ENCODE measurements at places on chromosomes 7 and 10. TPM values are rescaled to one million over a fixed set of nuclear protein-coding genes. Genes with fewer than 3 reads are reported as not detected.

DNA sequence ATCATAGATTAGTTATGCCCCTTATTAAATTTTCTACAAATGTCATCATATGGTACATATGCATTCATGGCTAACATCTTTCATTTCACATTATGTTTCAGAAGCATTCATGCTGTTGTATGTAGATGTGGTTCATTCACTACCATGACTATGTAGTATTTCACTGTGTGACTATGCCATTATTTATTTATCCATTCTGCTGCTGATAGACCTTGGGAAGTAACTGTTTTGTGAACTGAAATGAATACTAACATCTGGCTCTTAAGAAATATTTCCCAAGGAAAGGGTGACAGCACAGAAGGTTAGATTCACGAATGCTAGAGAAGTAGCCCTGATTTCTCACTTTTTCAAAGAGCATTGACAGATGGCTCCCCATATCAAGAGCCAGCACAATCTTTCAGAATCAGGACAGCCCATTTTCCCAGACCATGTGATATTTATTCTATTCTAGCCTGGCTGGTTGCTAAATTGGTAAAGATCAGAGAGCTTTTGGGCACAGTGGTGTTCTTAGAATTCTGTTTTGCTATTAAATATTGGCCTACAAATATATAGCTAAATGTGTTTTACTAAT is 157.4 kb downstream of the DYNC1I1 start:
- DNase-seq, result no peak

DNA sequence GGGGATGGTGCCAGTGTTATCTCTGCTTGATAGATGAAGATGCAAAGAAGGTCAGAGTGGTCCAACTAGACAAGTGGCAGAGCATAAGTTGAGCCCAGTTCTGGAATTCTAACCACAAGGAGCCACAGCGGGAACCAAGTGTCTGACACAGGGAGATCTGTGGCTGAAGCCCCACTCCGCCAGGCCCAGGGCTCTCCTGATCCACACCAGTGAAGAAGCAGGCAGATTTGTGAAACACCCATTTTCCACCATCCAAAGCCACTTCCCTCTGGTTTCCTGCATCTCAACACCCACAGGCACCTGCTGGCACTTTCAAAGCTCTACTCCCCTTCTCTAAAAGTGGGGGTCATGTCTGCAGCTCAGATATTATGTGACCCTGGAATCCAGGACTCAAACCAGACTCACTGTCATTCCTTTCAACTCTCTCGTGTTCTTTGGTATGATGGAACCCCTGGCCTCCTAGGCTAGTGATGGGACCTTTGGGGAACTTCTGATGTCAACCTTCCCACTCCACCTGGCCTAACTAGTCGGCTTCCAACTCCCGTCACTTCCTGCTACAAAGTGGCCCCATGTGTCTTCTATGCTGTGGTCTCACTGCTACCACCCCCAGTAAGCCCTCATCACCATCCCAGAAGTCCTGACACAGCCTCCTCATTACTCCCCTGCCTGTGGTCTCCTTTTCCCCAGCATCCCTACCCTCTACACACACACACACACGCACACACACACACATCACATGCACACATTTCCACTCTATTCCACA is 177.6 kb downstream of the GRID1 start:
- no peak for DNase-seq

- DNase-seq, result no peak
Measured at GRCh38 chr7:132897093-132897687, 184.7 kb downstream of the CHCHD3 start.

DNA sequence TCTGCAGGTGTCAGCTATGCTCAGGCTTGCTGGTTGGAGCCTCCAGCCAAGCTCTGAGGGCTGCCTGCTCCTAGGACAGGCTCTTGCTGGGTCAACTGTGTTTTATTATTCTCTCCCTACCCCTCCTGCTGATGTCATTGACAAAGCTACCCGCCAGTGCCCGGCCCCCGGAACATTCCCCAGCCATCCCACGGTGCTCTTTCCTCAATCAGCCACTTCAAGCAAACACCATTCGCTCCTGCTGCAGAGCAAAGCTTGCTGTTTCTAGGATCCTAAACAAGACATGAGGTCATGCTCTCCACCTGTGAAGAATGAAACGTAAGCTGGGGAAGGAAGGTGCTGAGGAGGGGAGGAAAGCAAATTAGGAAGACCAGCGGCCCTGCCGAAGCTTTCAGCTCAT is 2.1 kb upstream of the C10orf71 start:
- DNase-seq, result no peak

GRCh38 chr10:17438583-17438982 is 15.8 kb downstream of the ST8SIA6 start:
- DNase-seq, result no peak

GRCh38 chr10:106734220-106734619 is 430.3 kb downstream of the SORCS1 start:
- DNase-seq, result no peak

- DNase-seq, result no peak
Measured at GRCh38 chr10:116713846-116714245, 28.5 kb downstream of the HSPA12A start.

Gene SLC35G1
- 1.7 TPM for total RNA-seq

Gene NEUROG3
- not detected for total RNA-seq

- DNase-seq, result no peak
Measured at GRCh38 chr10:16116404-16117304, 256.3 kb upstream of the MINDY3 start.

DNA sequence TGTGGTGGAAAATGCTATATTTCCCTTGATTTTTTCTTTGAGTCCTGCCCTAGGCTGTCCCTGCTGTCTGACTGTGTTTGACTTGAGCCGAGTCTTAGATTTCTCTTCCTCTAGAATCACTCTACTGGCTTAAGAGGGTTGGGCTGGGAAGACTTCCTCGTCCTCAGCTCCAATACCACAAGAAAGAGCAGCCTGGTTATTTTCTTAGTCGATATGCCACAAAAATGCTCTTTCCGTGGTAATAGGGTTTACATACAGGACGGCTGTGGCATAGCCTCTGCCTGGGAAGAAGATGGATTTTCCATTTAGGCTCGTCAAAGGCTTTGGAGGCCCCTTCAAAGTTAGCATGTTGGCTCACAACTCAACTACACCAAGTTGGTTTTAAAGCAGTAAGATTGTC is 212.0 kb upstream of the IGFBP3 start:
- no peak for DNase-seq

All from Right ventricle myocardium superior (tissue), 1 donor.